ENCODE measurements at places on chromosomes 5 and 9.

- no peak for DNase-seq
Measured at GRCh38 chr9:95137587-95138145, 179.8 kb downstream of the FANCC start.

GRCh38 chr9:7316166-7316795, 483.3 kb downstream of the DMAC1 start:
- no peak for DNase-seq

GRCh38 chr5:78813906-78814530, 165.4 kb upstream of the LHFPL2 start:
- no peak for DNase-seq

GRCh38 chr5:171926311-171926710, 80.1 kb downstream of the FBXW11 start:
- DNase-seq, result no peak

DNA sequence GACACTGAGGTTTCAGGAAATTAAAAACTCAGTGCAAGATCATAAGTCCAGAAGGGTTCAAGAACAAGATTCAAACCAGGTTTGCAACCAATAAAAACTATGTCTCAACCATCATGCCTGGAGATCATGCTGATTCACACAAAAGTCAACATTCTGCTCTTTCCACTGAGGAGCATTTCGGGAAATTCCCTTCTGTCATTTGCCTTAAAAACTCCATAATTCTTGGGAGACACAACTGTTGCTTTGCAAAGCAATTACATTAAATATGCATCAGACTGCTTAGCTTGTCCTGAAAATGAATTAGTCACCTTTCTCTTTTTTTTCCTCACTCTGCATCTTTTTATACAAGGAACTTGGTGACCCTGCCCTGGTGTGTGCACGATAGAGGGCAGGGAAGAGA, 275.9 kb upstream of the ZNF462 start:
- DNase-seq, result no peak

GRCh38 chr5:177367981-177368868, 10.5 kb downstream of the RGS14 start:
- no peak for DNase-seq

DNA sequence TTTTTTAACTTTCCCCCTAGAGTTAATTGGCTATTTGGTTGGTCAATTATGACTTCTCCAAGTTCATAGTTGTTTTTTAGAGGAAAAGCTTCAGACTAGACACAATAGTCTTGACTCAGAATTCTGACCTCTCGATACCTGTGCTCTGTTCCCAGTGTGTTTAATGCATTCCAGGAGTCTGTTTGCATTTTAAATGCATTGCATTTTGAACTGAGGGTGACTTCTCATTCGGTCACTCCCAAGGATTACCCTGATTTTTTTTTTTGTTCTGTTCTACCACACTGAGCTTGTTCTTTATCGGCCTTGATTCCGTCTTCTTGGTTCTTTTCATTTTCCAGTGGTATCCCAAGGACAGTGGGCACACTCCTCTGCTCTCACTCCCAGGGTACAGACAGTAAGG, 16.3 kb downstream of the ARHGEF28 start:
- no peak for DNase-seq

DNA sequence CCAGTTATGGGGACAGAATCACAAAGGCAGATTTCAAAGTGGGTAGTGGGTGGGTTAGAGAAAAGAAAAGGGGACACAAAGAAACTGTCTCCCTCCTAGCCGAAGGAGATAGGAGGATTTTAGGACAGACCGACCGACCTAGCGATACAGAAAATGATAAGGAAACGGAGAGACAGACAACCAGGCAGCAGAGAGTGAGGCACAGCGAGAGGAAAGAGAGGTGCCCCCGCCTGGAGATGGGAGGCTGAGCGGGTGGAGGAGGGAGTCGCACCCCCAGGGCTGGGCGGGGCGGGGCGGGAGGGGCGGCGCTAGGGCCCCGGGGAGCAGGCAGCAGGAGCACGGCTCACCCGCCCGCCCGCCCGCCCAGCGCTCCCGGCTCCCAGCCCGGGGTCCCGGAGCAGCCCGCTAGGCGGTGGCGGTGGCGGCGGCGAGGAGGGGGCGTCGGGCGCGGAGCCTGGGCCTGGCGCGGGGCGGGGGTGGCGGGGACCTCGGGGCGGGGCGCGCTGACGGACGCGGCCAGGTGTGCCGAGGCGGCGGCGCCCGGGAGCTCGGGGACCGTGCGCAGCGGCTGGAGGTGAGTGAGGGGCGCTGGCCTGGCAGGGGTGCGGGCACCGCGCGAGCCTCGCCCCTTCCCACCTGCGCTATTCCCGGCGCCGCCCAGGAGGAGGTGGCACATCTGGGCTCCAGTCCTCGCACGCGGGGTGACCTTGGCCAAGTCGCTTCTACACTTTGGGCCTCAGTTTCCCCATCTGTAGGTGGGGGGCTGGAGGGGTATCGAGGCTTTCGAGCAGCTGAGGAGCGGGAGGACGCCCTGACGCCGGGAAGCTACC, 15.9 kb upstream of the SYNPO start:
- DNase-seq, result peak; percentile 23

DNA sequence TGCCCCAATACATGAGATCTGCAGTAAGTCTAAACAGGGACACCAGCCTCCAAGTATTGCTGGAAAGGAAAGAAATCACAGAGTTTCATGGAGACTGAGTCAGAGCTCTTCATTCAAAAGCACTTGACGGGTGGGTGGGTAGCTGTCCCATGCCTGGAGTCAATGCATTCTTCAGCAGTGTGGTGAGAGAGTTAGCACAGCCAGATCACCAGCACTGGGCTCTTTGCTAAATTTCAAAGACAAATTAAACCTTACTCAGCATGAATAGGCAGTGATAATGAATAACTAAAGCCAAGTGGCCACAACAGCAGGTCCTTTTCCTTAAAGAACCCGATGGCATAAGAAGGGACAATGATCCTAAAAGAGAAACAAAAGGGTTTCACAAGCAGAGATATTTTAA, 192.4 kb downstream of the ACTL7B start:
- DNase-seq, result no peak

- DNase-seq, result no peak
Measured at GRCh38 chr9:25353783-25354182, 324.5 kb downstream of the TUSC1 start.

- no peak for DNase-seq
Measured at GRCh38 chr9:76619640-76620039, 144.6 kb upstream of the PCA3 start.

- DNase-seq, result no peak
Measured at GRCh38 chr5:174479325-174479724, 245.1 kb upstream of the MSX2 start.

DNA sequence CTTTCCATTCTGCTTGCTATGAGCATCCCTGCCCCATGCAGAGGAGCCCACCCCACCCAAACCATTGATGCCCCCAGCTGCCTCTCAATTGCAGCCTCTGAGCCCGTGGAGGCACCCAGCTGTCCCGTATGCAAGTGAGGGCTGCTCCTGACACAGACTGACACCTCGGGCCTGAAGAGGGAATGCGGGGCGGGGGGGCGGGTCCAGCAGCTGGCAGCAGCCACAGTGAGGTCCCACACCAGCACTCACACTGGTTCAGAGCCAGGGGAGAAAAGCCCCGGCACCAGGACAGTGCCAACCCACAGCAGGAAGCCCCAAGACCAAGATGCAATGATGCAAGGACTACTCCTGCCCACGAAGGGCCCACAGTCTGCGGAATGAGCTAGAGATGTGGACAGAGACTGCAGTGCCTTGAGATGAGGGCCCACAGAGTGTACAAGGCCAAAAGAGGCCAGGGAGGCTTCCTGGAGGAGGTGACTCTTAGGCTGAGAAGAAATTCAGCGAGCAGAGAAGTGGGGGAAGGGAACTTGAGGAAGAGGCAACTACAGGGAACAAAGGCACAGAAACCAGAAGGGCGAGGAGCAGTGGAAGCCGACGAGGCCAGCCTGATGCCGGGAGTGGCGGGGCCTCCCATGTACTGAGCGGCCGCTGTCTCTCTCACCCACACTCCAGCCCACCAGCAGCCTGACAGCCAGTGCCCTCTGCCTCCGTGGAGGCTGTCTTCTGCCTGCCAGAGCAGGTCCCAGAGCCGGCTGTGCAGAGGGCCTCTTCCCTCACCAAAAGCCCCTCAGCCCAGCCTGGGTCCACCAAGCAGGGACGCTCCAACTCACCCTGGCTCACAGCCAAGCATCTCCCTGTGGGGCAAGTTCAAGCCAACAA, 9.2 kb downstream of the EEIG1 start:
- peak; percentile 42 for DNase-seq
